ENCODE measurements at places on chromosomes 2 and 18. TPM values are rescaled to one million over a fixed set of nuclear protein-coding genes. Genes with fewer than 3 reads are reported as not detected.

Gene MFF
- total RNA-seq = 82.2 TPM

Gene SLC9A4
- total RNA-seq = 0.10 TPM

Gene MYL1
- not detected for total RNA-seq

Gene CTLA4
- 69.7 TPM for total RNA-seq

Gene MC5R
- total RNA-seq = not detected

Gene EFR3B
- 0.41 TPM for total RNA-seq

Gene ARID5A
- 349 TPM for total RNA-seq

Gene MAL
- 22.3 TPM for total RNA-seq

Gene DSC3
- not detected for total RNA-seq

Gene ERICH2
- total RNA-seq = not detected

- no peak for DNase-seq
Measured at GRCh38 chr2:11103984-11104793, 51.1 kb upstream of the SLC66A3 start.

DNA sequence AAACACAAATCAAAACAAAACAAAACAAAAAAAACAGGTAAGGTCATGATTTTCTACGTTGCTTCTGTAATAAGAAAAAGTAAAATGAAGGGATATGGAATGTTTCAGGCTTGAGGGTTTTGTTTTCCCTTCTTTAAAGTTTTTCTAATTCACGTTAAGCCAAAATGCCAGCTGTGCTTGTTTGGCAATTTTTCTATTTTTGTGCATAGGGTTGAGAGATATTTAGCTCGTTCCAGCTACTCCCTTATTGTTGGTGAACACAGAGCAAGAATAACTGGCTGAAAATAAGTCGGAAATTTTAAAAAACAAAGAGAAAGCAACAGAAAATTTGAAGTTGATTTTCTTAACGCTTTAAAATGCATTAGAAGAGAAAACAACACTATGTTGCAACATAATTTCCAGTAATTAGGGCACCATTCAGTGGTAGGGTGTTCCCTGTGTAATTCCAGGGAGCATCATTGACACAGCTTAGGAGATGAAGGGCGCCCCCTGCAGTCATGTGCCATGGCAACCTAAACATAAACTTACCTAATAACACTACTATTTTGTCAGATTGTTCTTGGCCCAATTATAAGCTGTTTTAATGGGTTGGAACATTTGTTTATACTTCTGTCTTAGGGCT is 99.5 kb downstream of the DTNA start:
- peak; percentile 43 for DNase-seq

DNA sequence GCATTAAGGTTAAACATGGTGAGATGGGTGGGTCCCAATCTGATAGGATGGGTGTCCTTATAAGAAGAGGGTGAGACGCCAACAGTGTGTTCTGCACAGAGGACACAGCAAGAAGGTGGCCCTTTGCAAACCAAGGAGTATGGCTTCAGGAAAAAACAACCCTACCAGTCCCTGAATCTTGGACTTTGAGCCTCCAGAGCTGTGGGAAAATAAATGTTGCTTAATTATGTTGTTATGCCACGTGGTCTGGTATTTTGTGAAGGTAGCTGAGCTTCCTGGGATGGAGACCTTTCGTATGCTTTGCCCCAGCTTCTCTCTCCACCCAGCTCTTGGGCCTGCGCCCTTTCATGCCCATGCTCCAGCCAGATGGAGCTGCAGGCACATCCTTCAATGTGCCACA is 114.2 kb upstream of the EPC2 start:
- DNase-seq = no peak

DNA sequence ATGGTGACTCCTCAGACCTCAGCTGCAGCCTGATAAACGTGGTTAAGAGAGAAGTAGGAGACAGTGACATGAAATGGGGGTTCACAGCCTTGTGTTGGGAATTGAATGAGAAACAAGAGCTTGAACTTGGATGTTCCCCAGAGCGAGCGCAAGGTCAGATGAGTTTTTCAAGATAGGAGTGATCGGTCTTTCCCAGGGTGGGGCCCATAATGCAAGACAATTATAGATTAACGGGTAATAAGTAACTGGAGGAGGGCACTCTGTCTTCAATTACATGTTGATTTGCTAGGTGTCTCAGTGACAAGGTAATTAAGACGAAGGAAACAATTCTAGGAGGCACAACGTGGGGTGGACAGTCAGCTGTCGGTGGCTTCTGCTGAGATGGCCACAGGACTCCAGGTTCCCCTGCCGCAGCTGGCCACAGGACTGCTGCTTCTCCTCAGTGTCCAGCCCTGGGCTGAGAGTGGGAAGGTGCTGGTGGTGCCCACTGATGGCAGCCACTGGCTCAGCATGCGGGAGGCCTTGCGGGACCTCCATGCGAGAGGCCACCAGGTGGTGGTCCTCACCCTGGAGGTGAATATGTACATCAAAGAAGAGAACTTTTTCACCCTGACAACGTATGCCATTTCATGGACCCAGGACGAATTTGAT is at the start of gene UGT1A5:
Gene UGT1A5 (plus strand): TSS at position 297 of the 651 bp plus-strand sequence. CDS start 85 bp downstream, at position 382.
- no peak for DNase-seq

GRCh38 chr18:58860747-58861231 is 3.9 kb upstream of the ZNF532 start:
- DNase-seq = no peak

GRCh38 chr2:3547915-3548314 is 10.2 kb downstream of the RNASEH1 start:
- no peak for DNase-seq

- no peak for DNase-seq
Measured at GRCh38 chr2:16728351-16729136, 62.9 kb upstream of the CYRIA start.

- DNase-seq = no peak
Measured at GRCh38 chr18:22337833-22338232, 79.9 kb downstream of the CTAGE1 start.

DNA sequence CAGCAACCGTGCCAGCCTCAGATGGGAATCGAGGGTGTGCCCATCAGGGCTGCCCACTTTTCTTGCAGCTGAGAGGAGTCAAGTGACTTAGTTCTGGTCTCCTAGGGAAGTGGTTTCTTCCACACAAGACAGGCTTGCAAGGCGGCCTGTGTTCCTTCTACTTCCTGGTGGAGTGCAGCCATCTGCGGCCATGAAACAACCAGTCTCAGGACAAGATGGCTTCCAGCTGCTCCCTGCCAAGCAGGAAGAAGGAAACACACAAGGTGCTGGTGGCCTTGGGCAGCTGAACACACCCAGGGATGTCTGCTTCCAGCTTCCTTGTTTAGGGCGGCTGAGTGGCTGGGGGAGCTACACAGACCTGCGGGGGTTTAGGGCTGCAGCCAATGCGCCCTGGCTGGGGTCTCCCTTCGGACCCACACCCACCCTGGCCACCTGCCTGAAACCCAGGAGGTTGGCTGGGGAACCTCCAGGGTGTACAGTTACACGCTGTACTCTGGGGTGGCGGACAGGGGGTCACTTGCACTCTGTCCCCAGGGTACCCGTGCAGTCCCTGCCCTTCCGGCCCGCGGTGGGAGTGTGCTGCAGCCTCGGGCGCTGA is 34.7 kb downstream of the PTPN18 start:
- DNase-seq = no peak

DNA sequence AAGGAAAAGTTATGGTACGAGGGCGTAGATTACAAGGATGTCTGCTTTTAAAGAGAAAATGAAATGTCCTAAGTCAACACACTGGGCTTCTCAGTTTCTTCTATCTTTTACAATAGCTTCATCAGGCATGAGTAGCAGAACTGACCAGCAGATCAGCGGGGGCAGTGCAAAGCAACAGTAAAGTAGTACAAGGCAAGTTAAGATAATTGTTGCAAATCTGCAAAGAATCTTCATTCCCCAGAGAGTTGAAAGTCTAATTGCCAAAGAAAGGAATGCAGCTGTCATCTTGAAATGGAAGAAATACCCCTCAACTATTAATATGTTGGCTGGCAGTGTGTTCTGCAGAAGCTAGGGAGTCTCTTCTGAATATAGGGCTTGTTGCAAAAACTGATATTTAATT is 60.2 kb upstream of the SLC39A10 start:
- DNase-seq = no peak

- no peak for DNase-seq
Measured at GRCh38 chr18:50472941-50473340, 86.9 kb upstream of the MAPK4 start.

DNA sequence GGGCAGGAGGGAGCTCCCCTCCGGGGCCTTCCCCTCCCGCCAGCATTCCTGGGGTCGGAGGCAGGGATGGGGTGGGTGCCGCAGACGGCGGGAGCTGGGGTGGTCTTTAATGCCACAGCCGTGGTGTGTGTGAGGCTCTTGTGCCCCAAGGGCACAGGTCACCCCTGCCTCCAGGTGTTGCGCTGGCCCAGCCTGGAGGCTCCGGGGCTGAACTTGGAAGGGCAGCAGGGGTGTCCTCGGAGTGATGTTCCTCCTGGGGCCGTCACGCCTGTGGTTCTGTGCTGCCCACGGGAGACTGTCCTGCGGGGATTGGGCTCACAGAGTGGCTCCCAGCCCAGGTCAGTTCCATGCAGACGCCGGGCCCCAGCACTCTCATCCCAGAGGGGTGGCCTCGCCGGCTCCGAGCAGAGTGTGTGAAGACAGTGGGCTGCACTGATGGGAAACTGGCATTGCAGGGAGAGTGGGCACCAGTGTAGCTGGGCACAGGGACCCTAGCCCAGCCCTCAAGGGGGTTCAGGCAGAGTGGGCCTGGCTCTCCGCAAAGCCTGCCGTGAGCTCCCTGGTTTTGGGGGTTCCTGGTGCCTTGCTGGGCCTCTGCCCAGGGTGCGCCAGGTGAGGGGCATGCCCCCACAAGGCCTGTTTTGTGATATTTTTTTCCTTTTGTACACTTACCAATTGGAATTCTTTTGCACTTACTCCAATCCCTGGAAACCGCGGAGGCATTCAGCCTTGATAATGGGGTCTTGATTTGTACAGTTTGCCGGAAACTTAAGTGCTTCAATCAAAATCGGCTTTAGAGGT is 56.7 kb downstream of the NFATC1 start:
- no peak for DNase-seq

DNA sequence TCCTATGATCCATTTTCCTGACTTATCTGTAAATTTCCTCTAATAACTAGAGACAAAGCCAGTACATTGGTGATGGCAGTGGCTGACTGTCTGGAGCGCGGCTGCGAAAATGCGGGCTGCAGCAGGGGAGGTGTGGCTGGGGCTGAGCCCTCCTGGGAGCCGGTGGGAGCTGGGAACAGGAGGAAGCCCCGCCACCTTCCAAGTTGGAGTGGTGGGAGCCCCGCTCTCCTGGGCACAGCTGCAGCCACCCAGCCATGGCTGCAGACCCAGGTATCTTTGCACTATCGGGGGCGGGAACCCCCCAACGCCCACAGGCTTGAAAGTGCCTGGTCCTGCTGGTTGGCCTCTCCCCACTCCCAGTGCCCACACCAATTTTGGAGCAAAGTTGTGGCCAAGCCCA is 633.0 kb upstream of the TMEFF2 start:
- no peak for DNase-seq

GRCh38 chr2:10917927-10918326 is 6.2 kb downstream of the KCNF1 start:
- DNase-seq = no peak

DNA sequence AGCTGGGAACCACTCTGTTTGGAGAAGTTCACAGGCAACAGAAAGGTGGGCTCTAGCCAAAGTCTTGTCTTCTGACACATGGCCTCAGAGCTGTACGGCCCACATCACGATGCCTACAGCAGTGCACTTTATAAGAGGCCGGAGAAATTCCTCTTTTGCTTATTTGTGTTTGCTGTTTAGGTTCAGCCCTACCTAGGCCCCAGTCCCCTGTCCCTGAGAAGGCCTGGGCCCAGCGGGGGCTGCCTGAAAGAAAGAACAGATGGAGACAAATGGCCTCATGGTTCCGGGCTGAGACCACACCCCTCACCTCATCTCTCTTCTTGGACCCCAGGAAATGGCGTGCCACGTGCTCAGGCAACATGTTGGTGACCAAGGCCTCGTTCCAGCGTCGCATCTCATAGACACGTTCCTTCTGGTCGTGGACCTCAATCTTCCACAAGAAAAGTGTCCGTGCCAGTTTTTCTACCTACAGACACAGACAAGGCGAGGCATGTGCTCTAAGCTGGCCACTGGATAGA is 30.9 kb downstream of the CENPO start:
- no peak for DNase-seq

DNA sequence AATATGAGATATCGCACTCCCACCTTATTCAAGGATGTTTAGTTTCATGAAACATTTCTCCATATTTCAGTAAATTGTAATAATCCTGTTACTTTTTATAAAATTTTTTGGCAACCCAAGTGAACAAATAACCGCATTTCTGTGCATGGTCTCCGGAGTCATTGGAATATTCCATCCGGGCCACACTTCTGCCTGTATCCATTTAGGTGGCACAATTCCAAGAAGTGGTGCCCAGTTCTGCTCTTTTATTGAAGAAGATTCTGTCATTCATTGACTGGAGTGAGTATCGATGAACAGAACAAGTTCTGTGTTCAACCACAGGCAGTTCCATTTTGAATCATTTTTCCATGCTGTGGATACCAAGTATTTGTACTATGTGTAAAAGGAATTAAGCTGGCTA is 26.6 kb upstream of the ICOS start:
- DNase-seq = no peak

DNA sequence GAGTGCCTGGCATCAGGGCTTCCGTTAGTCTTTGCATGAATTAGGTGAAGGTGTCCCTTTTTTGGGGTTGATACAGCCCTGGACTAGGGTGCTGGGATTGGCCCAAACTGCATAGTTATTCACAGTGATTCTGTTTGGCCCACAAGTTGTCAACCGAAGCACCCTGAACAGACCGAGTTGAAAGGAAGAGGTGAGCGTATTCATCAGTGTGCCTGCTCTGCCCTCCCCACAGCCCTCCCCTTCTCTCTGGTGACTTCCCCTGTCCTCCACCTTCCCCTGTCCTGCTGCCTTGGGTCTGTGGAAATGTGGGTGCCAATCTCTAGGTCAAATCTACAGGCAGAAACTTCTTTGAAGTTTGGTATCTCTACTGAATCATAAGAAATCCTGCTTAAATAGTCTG is 330.5 kb downstream of the DYSF start:
- no peak for DNase-seq

- no peak for DNase-seq
Measured at GRCh38 chr2:84716564-84716963, 164.3 kb downstream of the TRABD2A start.

GRCh38 chr2:126882181-126882580 is 16.5 kb upstream of the TEX51 start:
- DNase-seq = no peak

DNA sequence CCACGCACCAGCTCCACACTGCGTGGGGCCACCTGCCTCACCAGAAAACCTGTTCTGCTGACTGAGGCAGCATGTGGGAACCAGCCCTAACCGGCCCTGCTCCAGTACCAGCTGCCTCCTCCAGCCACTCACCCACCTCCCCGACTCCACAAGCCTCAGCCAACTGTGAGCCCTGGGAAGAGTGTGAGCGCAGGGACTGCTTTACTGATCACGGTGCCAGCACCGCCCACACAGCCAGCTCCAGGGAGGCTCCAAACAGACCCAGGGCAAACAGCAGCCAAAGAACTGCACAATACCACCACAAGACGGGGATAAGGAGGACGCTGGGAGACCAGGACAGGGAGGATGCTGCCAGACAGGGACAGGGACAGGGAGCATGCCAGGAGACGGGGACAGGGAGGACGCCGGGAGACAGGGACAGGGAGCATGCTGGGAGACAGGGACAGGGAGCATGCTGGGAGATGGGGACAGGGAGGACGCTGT is 28.4 kb downstream of the EIPR1 start:
- DNase-seq = no peak

Measured in activated naive CD4-positive, alpha-beta T cell treated with anti-CD3 and anti-CD28 coated beads for 36 hours (primary cell).